ENCODE measurements at places on chromosomes 1 and 21.

DNA sequence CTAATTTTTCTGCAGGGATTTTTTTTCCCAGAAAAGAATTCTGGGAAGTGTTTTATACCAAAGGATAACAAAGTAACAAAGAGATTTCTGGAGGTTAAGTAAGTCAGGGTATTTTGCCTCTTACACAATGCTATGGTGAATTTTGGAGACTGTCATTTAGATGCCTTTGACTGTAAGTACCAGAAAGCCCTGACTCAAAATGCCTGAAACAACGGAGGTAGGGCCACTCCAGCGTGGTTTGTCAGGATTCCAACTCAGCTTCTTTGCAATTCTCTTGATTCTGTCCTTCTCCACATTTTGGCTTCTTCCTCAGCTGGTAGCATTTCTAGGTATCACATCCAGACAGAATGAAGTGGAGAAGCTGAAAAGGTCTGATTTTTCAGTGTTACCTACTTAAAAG is 106.5 kb downstream of the UCHL5 start:
- DNase-seq, result no peak

- DNase-seq, result no peak
Measured at GRCh38 chr1:18513995-18514394, 33.3 kb downstream of the KLHDC7A start.

DNA sequence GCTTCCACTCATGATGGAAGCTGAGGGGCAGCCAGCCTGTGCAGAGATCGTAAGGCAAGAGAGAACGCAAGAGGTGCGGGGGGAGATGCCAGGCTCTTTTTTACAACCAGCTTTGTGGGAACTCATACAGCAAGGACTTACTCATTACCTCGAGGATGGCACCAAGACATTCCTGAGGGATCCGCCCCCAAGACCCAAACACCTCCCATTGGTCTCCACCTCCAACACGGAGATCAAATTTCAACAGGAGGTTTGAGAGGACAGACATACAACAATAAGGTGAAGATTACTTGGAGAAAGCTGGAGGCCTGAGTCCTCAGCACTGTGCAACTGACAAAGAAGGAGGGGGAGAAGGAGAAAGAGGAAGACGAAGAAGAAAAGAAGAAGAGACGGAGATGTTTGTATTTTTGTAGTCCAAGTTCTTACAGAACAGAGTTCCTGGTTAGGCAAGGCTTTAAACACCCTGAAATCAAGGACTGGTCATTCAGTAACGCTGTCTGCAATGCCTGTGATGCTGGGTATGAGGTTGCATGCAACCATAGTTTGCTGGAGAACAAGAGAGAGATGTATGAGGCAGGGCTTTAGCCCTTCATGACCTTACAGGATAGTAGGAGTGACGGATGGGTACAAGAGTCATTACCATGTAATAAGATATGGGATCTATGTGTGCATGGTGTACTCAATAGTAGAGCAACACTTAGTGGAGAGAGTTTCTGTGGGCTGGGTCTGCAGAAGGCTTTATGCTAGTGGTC is 19.7 kb upstream of the GALNT2 start:
- DNase-seq, result no peak

GRCh38 chr21:45572231-45572630 is 30.0 kb upstream of the SLC19A1 start:
- DNase-seq, result no peak

DNA sequence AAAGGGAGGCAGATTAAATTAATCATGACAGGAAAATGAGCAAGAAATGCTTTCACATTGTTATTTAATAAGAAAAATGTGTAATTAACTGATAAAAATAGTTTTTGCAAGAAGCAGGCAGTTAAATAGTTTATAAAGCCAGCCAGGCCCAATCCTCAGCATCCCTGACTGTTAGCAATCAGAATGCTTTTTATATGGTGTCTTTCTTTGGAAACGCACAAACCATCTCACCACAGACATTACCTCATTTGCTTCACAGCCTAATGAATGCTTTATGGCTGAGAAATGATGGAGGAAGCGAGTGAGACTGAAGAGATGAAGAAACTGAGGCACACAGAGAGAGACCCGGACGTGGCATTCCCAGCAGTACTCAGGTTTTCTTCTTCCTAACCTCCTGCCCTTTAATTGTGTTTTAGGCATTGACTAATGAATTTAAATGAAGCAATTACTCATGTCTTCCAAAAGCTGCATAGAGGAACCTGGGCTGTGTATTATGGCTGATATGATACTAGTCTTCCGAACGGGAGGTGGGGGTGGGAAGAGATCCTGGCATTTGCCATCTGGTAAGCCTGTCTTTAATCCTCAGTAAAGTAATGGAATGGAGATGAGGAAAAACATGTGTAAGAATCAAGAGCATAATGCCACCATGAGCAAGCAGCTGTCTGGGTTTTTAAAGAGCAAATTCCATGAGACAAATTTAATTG is 116.1 kb upstream of the LMO4 start:
- DNase-seq, result no peak

DNA sequence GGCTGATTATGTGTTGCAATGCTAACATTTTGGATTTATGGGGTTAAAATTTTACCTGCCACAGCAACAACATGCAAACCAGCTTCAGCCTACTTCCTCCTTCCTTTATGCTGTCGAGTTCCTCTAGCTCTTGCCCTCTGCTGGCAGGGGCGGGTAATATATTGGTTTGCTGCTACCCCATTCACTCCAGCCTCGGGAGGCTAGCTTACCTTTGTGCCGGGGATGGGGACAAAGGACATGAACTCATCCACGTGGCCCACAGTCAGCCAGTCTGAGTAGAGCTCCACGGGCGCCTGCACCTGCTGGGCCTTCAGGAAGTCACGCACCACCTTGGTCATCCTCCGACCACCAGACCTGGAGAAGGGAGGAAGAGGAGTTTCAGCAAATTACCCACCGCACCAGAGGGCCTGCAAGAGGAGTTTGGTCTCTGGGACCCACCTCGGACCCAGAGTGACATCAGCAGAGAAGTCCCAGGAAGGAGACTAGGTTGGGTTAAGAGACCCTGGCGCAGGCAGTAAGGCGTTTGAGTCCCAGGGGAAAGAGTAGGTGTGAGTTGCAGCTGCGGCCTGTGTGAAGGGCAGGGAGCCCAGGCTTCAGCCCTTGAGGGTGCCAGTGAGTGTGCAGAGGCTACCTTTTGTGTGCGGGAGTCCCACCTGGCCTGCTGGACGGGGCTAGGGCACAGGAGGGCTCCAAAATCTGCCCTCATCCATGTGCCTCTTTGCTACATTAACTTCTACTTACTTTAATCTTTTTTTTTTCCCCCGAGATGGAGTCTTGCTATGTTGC is 21.8 kb upstream of the SDHB start:
- no peak for DNase-seq

DNA sequence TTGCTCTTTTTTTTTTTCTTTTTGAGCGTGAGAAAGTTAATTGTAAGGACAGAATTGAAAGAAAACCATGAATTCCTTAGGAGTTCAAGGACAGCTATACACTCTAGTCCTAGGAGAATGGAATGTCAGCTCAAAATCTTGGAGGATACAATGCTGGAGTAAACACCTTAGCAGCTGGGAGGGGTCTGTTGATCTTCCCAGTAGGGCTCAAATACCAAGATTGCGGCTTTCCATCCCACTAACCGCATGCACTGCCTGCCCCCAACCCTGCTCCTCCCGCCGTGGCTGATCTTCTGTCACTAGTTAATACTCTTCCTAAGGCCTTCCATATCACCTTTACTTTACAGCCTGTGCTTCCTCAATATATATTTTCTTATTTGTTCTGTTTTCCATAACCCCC is 2.6 kb upstream of the PDC start:
- DNase-seq, result no peak

DNA sequence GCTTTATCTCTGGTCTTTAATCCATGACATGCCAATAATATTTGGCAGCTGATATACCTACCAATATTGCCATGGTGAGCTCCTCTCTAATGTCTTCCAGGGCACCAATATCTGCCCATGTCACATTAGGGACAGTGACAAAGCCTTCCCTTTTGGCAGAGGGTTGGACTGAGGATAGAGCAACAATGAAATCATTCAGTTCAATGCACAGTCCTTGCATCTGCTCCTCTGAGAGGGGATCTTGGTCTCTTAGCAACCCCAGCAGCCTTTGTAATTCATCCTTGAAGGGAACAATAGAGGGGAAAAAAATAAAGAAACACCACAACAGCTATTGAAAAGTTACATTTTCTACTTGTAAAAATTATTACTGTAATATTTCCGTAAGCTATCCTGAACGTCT is 42.3 kb downstream of the NVL start:
- no peak for DNase-seq

- DNase-seq, result peak; percentile 92
Measured at GRCh38 chr1:51990478-51990965, at the start of gene RAB3B. RAB3B (minus strand) TSS chr1:51990700; CDS start chr1:51977117, 13,583 bp downstream.

DNA sequence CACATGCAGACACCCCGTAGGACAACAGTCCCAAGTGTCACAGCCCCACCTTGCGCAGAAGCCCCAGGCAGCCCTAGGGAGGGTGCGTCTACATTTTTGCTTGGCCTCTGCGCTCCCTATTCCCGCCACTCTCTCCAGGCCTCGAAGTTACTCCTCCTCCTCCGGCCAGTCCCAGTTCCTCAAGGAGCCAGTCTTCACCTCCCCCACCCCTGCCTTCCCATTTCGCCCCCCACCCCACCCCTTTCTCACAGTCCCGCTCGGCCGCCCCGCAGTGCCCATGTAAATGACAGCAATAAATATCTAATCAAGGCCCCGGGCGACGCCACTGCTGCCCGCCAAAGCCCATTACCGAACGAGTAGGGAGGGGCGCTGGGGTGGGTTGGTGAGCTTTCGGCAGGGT is 3.2 kb downstream of the DMBX1 start:
- DNase-seq, result no peak

- DNase-seq, result no peak
Measured at GRCh38 chr1:15290382-15290781, 43.4 kb downstream of the FHAD1 start.

GRCh38 chr1:33394770-33395169 is 36.1 kb downstream of the PHC2 start:
- DNase-seq, result no peak

DNA sequence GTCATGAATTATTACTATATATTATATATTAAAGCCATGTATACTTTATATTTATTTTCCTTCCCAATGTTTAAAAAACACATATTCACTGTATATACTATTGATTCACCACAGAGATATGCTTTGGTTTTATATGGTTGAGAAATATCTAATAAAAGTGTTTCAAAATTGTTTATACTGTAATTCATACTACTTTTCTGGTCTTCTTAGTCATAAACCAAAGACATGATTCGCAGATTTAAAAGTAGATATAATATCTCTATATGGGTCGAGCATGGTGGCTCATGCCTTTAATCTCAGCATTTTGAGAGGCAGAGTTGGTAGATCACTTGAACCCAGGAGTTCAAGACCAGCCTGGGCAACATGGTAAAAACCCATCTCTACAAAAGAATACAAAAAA is 738.4 kb downstream of the USP25 start:
- no peak for DNase-seq

DNA sequence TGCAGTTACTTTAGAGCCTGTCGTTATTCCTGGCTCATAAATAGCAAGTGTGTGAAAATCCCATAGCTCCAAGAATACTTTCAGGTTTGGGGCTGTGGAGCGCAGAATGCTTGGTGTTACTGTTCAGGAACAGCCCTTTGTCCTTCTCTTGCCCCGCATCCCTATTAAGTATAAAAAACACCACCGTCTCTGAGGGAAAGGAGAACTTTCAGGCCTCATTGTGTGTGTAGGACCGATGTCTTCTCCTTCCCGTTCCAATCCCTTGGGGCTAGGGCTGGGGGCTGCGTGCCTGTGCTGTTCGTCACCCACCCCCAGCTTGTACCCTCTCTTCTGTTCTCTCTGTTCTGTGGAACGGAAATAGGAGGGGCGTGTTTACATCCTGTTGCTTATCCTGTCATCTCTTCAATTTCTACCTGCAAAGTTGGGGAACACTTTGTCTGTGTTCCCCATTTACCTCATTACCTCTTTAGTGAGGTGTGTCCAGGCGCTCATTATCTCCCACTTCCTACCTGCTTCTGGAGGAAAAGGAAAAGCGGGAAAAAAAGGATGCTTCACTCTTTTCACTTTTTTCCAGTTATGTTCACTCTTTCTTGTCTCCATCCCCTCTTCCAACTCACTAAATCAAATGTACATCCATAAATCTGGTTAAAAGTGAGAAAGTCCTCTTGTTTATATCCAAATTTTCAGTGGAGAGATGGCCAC is 788 bp upstream of the TXNIP start:
- DNase-seq, result peak; percentile 37

GRCh38 chr1:245382981-245383380 is 228.2 kb downstream of the KIF26B start:
- no peak for DNase-seq

- DNase-seq, result no peak
Measured at GRCh38 chr1:57272150-57272549, 151.7 kb downstream of the DAB1 start.

DNA sequence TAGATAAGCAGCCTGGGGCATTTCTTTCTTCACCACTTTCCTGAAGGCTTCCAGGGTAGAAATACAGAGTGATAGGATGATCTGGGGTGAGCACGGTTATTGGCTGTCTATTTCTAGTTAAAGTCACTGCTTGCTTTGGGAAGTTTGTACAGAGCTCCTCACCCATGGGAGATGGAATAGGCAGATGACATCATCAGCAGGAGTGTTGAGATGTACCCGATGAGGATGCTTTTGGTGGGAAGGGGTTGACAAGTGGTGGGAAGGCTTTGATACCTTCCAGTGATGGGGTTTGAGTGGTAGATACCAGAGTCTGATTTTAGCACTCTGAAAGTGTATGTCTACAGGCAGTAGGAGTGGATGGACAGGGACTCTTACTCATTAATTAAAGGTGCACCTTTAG is 112.6 kb downstream of the BRINP2 start:
- no peak for DNase-seq

DNA sequence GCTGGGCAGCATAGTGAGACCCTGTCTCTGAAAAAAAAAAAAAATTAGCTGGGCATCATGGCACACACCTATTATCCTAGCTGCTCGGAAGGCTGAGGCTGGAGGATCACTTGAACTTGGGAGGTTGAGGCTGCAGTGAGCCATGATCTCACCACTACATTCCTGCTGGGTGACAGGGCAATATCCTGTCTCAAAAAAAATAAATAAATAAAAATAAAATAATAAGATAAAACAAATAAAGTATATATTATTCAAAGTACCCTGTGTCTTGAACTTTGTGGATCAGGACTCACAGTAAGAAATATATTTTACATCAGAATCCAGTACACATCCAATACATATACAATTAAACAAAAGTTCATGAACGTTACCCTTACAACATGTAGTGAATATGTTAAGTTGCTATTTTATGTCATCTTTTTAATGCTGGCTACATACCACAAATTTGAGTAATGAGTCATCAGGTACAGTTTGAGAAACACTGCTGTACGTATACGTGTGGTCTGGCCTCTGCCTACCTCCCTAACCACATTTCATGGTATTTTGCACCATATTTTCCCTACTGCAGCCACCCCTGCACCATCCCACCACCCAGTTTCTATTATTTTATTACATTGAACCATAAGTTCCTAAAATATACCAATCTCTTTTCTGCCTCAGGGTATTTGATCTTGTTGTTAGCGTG is 4.4 kb downstream of the NME7 start:
- peak; percentile 20 for DNase-seq

GRCh38 chr1:58808077-58808476 is 24.2 kb upstream of the JUN start:
- no peak for DNase-seq
